ENCODE measurements at places on chromosomes 6 and 20.

DNA sequence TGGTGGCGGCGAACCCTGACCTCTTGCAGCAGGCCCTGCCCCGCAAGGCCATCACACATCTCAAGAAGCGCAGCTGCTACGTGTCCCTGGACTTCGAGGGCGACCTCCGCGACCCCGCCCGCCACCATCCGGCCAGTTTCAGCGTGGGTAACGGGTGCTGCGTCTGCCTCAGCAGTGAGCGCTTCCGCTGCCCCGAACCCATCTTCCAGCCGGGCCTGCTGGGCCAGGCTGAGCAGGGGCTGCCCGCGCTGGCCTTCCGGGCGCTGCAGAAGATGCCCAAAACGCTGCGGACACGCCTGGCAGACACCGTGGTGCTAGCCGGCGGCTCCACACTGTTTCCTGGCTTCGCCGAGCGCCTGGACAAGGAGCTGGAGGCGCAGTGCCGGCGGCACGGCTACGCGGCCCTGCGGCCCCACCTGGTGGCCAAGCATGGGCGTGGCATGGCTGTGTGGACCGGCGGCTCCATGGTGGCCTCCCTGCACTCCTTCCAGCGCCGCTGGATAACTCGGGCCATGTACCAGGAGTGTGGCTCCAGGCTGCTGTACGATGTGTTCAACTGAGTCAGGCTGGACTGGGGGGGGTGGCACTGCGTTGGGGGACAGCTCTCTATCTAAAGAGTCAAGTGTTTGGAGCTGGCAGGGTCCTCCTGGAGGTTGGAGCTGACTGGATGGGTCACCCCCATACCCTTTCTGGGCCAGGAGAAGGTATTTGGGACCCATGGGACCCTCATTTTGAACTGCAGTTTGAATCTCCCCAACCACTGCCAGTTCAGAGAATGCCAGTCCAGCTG lies 1.1 kb downstream of the ACTL10 start:
- peaks cover 14% of the 10 kb centered on the region for H3K27me3 ChIP-seq
- peaks cover 5% of the 10 kb centered on the region for H3K36me3 ChIP-seq
- H3K27ac ChIP-seq, result no peak overlapping the region
- peak overlapping the region; percentile 62 for H3K4me3 ChIP-seq
- peak; percentile 87 for DNase-seq

GRCh38 chr6:51959744-51960383 lies 127.5 kb downstream of the PKHD1 start:
- H3K27me3 ChIP-seq, result no peaks in the 10 kb centered on the region
- H3K27ac ChIP-seq, result no peak overlapping the region
- H3K4me1 ChIP-seq, result no peaks in the 10 kb centered on the region
- no peak overlapping the region for H3K4me3 ChIP-seq
- peak; percentile 80 for DNase-seq

- no peak overlapping the region for H3K27ac ChIP-seq
- no peak overlapping the region for H3K4me3 ChIP-seq
- peaks cover 19% of the 10 kb centered on the region for H3K36me3 ChIP-seq
- peaks cover 3% of the 10 kb centered on the region for H3K4me1 ChIP-seq
- no peaks in the 10 kb centered on the region for H3K27me3 ChIP-seq
- no peak for DNase-seq
Observed at GRCh38 chr20:18571578-18571977, 4.3 kb downstream of the SMIM26 start.

DNA sequence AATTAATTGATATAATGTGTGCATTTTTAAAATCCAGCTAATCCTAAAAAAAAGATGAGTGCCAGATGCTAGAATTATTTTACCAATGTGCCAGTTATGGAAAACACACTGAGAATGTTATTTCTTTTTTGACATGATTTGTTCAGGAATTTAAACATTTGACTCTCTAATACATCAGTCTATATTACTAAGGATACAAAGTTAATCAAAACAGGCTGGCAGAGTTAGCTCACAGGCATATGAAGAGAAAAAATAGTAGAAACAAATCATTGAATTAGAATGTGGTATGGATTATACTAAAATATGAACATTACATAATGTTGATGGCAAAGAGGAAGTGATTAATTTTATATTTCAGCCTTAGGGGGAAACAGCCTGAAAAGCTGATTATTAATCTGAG lies 368.3 kb upstream of the GJE1 start:
- no peak for DNase-seq
- no peak overlapping the region for H3K4me3 ChIP-seq
- no peak overlapping the region for H3K27ac ChIP-seq
- no peaks in the 10 kb centered on the region for H3K36me3 ChIP-seq

- H3K27ac ChIP-seq, result no peak overlapping the region
- H3K4me1 ChIP-seq, result peaks cover 33% of the 10 kb centered on the region
- no peaks in the 10 kb centered on the region for H3K27me3 ChIP-seq
- H3K36me3 ChIP-seq, result no peaks in the 10 kb centered on the region
- DNase-seq, result no peak
Observed at GRCh38 chr6:6678185-6678671, 89.7 kb downstream of the LY86 start.

GRCh38 chr20:23287354-23288190 lies 63.0 kb upstream of the NXT1 start:
- H3K36me3 ChIP-seq, result no peaks in the 10 kb centered on the region
- DNase-seq, result no peak
- H3K27me3 ChIP-seq, result no peaks in the 10 kb centered on the region
- H3K27ac ChIP-seq, result no peak overlapping the region

DNA sequence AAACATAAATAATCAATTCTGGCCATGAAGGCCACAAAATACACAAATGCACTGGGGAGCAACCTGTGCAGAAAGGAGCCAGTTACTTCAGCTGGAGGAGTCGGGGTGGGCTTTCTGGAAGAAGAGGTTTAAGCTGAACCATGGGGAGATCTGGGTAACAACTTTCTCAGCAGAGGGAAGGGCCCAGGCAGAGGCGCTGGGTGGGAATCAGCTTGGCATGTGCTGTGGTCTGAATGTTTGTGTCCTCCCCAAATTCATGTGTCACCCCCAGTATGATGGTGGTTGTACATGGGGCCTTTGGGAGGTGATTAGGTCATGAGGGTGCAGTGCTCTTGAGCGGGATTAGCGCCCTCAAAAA lies 107.9 kb downstream of the SYCP2 start:
- H3K27ac ChIP-seq, result no peak overlapping the region
- H3K27me3 ChIP-seq, result peaks cover 35% of the 10 kb centered on the region
- no peak for DNase-seq
- no peaks in the 10 kb centered on the region for H3K36me3 ChIP-seq
- H3K4me1 ChIP-seq, result peaks cover 14% of the 10 kb centered on the region
- no peak overlapping the region for H3K4me3 ChIP-seq

- H3K4me3 ChIP-seq, result no peak overlapping the region
- H3K36me3 ChIP-seq, result peaks cover 15% of the 10 kb centered on the region
- H3K27ac ChIP-seq, result no peak overlapping the region
- H3K27me3 ChIP-seq, result peaks cover 7% of the 10 kb centered on the region
- DNase-seq, result no peak
- H3K4me1 ChIP-seq, result peaks cover 34% of the 10 kb centered on the region
Observed at GRCh38 chr6:160974304-160974771, 17.2 kb upstream of the MAP3K4 start.

Data from WTC11 (cell line).